Stimulated activated CD4-positive, alpha-beta T cell treated with anti-CD3 and anti-CD28 coated beads, Interleukin-4, amount 100 ng/mL, for 4 hours (primary cell): ENCODE measurements at places on chromosomes 13 and 19.

DNA sequence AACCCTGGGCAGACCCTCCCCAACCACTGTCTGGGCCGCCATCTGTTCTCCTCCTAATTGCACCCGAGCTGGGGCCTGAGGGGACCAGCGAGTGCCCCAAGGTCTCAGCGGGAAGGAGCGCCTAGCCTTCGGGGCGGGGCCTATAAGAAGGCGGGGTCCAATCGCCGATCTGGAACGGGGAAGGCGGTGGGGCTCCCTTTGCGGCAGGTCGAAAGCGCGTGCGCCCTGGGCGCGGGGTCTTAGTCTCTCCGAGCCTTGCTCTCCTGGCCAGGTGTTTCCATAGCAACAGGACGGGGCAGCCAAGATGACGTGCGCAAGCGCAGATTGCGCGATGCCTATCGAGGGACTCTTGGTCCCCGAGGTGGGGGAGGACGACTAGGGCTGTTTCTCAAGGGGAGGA lies 2.8 kb downstream of the MAST1 start:
- no peak for DNase-seq

- DNase-seq: peak; percentile 74
Measured at GRCh38 chr13:49976314-49977258, 20.3 kb upstream of the TRIM13 start.

DNA sequence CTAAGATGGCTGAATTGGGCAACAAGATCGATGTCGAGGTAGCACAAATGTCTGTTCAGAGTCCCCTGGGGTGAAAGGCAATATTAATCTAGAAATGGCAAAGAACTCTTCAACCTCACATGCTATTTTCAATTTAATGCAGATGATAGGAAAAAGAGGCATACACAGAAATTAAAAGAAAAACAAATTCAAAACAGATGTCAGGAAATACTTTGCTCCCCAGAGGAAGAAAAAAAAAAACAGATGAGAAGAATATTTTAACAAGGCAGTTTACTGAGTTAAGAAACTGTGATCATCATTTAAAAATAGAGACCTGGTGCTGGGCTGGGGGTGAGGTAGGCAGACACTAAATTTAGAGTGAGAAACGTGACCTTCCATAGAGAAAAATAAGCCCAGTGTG lies 421.9 kb upstream of the ARGLU1 start:
- no peak for DNase-seq

DNA sequence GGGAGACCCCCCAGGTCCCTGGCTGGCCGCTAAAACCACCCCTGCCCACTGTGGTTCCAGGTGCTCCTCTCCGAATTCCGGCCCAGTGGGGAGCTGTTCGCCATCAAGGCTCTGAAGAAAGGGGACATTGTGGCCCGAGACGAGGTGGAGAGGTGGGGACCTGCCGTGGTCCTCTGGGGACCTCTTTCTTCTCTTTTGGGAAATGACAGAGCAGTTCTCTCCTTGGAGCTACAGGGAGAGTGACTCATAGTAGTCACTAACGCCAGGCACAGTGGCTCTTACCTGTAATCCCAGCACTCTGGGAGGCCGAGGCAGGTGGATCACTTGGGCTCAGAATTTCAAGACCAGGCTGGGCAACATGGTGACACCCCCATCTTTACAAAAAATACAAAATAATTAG lies 7.3 kb downstream of the PTGER1 start:
- no peak for DNase-seq
